Osteoblast (primary cell): ENCODE measurements at places on chromosomes 12 and 14. TPM values are rescaled to one million over a fixed set of nuclear protein-coding genes. Genes with fewer than 3 reads are reported as not detected.

The ACRBP gene
- total RNA-seq: under 0.01 and 0.36 TPM in 2 replicates

GRCh38 chr14:65847075-65847847 lies 434.7 kb downstream of the FUT8 start:
- DNase-seq: no peak
- no peaks in the 10 kb centered on the region for H3K27me3 ChIP-seq
- no peak overlapping the region for H3K27ac ChIP-seq
- H3K36me3 ChIP-seq: no peaks in the 10 kb centered on the region

The GLIPR1L1 gene
- not detected in 2 replicates for total RNA-seq

- no peaks in the 10 kb centered on the region for H3K36me3 ChIP-seq
- peak; percentile 81 for DNase-seq
- no peak overlapping the region for H3K27ac ChIP-seq
- H3K4me1 ChIP-seq: peaks cover 3% of the 10 kb centered on the region
- no peaks in the 10 kb centered on the region for H3K27me3 ChIP-seq
Measured at GRCh38 chr12:2634471-2634870, 160.3 kb upstream of the FKBP4 start.

DNA sequence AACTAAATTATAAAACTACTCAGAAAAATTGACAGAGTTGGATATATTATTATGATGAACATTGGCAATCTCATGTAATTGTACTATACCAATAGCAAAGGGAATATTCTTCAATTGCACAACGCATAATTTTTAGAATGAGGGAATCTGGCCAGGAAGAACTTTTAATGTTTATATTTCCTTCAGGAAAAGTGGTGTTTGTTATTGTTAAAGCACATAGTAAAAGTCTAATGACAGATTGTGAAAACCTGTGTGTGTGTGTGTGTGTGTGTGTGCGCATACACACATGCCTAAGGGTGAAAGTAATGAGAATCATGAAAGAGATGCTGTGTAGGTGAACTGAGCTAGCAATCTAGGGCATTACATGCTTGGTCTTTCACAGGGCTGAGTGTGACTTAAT lies 877.7 kb downstream of the SLC6A15 start:
- no peak for DNase-seq
- H3K36me3 ChIP-seq: no peaks in the 10 kb centered on the region
- no peaks in the 10 kb centered on the region for H3K4me1 ChIP-seq
- no peak overlapping the region for H3K4me3 ChIP-seq
- H3K27ac ChIP-seq: no peak overlapping the region

DNA sequence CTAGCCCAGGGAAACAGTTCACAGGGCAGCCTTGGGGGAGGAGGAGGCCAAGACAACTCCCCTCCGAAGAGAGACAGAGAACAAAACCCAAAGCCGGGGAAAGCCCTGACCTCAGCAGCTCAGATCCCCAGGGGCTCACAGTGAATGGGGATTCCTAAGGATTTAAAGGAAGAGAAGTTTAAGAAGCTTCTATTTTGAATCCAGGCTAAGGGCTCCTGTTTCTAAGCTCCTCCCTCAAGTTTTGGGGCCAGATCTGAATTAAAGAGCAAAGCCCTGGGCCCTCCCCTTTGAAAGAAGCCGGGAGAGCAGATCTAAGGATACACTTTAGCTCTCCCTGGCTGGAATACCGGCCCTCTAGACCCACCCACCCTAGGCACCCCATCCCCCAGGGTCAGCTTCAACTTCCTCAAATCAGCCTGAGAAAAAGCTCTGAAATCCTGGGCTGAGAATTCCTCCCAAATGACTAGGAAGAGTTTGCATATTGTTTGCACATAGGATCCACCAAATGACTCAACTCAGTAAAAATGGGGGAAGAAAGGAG lies 3.9 kb downstream of the KDM2B start:
- DNase-seq: peak; percentile 98
- no peaks in the 10 kb centered on the region for H3K27me3 ChIP-seq
- H3K27ac ChIP-seq: peak overlapping the region; percentile 89
- H3K4me3 ChIP-seq: peak overlapping the region; percentile 43
- peaks cover 18% of the 10 kb centered on the region for H3K36me3 ChIP-seq

GRCh38 chr12:124469193-124469888 lies 98.1 kb downstream of the NCOR2 start:
- no peak overlapping the region for H3K4me3 ChIP-seq
- peaks cover 54% of the 10 kb centered on the region for H3K36me3 ChIP-seq
- H3K27me3 ChIP-seq: no peaks in the 10 kb centered on the region
- no peak overlapping the region for H3K27ac ChIP-seq
- no peak for DNase-seq

The LRP6 gene
- total RNA-seq: 42.7 and 46.7 TPM in 2 replicates

The BCAT1 gene
- 239 and 273 TPM in 2 replicates for total RNA-seq

The PTPN11 gene
- total RNA-seq: 96.1 and 98.8 TPM in 2 replicates

- no peaks in the 10 kb centered on the region for H3K4me1 ChIP-seq
- H3K27me3 ChIP-seq: no peaks in the 10 kb centered on the region
- H3K27ac ChIP-seq: peak overlapping the region; percentile 38
- no peak overlapping the region for H3K4me3 ChIP-seq
- no peak for DNase-seq
Measured at GRCh38 chr12:1083889-1084262, 92.9 kb downstream of the ERC1 start.

DNA sequence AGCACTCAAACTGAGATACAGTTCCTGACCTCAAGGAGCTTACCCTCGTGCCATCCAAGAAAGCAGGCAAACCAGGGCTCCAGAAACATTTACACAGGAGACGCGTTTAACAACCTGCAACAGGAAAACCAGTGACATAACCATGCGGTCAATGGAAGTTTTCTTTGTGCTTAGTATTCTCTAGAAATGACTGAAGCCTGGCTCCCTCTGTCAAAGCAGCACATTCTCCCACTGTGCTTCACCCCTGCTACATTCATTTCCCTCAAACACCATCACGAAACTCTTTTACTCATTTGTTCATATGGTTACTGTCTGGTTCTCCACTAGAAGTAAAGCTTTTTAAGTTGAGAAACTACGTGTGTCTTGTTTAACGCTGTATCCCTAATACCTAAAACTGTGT lies 161.3 kb upstream of the CCND2 start:
- H3K36me3 ChIP-seq: no peaks in the 10 kb centered on the region
- H3K27me3 ChIP-seq: peaks cover 3% of the 10 kb centered on the region
- no peak for DNase-seq
- H3K27ac ChIP-seq: no peak overlapping the region

GRCh38 chr14:74203639-74204038 lies 35.6 kb upstream of the VSX2 start:
- peaks cover 3% of the 10 kb centered on the region for H3K36me3 ChIP-seq
- H3K27ac ChIP-seq: no peak overlapping the region
- no peak overlapping the region for H3K4me3 ChIP-seq
- no peaks in the 10 kb centered on the region for H3K4me1 ChIP-seq
- DNase-seq: no peak

- H3K27me3 ChIP-seq: no peaks in the 10 kb centered on the region
- H3K27ac ChIP-seq: no peak overlapping the region
- no peaks in the 10 kb centered on the region for H3K36me3 ChIP-seq
- H3K4me1 ChIP-seq: no peaks in the 10 kb centered on the region
- DNase-seq: no peak
Measured at GRCh38 chr14:23620177-23620702, 15.9 kb upstream of the DHRS2 start.

The KERA gene
- total RNA-seq: not detected in 2 replicates

GRCh38 chr12:62692884-62693283 lies 226.3 kb downstream of the MON2 start:
- peaks cover 36% of the 10 kb centered on the region for H3K4me1 ChIP-seq
- H3K36me3 ChIP-seq: peaks cover 5% of the 10 kb centered on the region
- no peak overlapping the region for H3K4me3 ChIP-seq

GRCh38 chr14:92511453-92512238 lies 1.9 kb upstream of the RIN3 start:
- peak overlapping the region; percentile 89 for H3K27ac ChIP-seq
- H3K4me1 ChIP-seq: peaks cover 25% of the 10 kb centered on the region
- H3K4me3 ChIP-seq: peak overlapping the region; percentile 24
- no peaks in the 10 kb centered on the region for H3K36me3 ChIP-seq
